ENCODE measurements at places on chromosomes 16 and 17.

GRCh38 chr16:11682655-11683096, 14.4 kb downstream of the SNN start:
- DNase-seq, result peak; percentile 94

DNA sequence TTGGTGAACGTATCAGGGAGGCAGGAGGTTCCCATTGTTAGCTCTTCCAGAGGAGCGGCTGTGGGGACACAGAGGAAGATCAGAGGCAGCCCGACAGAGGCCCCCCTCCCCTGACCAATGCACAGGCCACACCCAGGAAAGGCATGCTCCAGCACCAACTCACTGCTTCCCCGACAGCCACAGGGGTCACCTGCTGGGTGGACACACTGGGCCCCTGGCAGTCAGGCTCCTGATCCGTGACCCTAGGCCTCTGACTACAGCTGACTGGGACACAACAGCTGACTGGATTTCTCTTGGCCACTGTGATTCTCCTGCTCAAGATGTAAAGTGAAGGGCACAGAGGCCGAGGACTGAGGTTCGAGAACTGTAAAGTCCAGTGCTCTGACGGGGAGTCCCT, 63.5 kb downstream of the IL21R start:
- no peak for DNase-seq

DNA sequence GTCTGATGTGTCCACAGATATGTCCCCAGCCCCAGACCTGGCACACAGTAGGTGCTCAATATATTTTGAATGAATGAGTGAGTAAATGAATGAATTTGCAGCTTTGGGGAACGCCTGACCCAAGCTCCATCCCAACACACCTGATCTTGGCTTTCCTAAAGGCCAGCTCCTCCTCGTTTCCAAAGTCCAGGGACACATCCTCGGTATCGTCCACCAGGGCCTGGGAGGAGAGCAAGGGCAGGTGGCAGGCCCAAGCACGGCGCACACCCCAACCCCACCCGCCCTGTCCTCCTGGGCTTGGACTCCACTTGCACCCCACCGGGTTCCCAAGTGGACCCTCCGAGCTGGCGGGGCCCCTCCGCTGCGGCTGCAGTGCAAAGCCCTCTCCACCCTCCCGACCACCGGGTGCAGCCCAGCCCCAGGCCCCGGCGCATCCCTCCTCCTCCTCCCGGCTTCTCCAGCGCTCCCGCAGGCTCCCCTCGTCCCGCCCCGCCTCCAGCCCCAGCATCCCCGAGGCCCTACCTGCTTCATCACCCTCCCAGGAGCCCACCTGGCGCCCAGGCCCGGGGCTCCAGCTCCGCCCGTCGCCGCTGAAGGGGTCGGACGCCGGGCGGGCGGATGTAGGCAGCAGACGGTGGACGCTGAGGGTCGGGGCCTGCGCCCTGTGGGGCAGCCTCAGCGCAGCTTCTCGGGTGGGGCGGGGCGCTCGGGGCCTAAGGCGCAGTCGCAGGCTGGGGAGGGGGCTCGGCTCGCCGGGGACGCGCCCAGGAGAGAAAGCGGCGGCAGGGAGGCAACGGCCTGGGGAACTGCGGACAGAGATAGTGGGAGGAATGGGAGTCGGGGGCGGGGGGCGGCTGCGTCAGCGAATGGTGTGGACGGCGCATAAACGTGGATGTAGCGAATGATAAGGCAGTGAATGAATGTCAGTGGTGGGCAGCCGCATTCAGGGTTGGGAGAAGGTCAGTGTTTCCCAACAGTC, at the start of gene TVP23A:
Gene TVP23A, minus strand, starts transcription at position 832 of the 979 bp plus-strand sequence. Its CDS starts 301 bp downstream, at position 531.
- no peak for DNase-seq

- no peak for DNase-seq
Measured at GRCh38 chr17:57544401-57544800, 200.7 kb downstream of the CCDC182 start.

DNA sequence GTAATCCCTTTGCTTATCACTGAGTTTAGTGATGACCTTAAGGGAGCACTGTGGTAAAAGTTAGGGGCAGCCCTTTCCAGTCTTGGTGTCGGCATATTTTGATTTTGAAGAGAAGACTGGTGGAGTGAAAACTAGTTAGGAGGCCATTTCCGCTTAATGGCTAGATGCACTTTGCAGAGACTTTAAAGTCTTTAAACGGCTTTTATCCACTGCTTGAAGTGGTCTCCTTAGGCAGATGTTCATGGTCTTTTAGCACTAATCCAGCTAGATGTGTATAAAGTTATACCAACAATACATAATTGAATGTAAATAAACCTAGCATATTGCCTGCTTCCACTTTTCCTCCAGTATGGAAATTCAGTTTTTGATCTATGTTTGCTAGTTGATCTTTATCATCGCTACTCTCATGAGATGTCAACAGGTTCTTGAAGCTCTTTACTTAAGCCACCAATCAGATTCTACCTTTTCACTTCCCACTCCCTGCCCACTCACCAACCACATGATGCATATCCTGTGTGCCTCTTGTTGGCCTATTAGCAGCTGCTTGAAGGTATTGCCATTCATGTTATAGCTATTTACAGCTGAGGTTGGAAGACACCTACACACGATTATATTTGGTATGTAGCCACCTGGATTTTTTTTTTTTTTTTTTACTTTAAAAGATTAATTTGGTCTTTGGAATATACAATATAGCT, 132.0 kb downstream of the NLK start:
- no peak for DNase-seq

GRCh38 chr17:80889231-80890195, 102.1 kb upstream of the CHMP6 start:
- no peak for DNase-seq

GRCh38 chr17:17494870-17495535, 1.2 kb downstream of the RASD1 start:
- DNase-seq, result no peak

Data from HCEC 1CT (cell line).